ENCODE measurements at places on chromosomes 4 and X.
A peak's percentile ranks its signal among the peaks of the same experiment; 100 is the strongest.

DNA sequence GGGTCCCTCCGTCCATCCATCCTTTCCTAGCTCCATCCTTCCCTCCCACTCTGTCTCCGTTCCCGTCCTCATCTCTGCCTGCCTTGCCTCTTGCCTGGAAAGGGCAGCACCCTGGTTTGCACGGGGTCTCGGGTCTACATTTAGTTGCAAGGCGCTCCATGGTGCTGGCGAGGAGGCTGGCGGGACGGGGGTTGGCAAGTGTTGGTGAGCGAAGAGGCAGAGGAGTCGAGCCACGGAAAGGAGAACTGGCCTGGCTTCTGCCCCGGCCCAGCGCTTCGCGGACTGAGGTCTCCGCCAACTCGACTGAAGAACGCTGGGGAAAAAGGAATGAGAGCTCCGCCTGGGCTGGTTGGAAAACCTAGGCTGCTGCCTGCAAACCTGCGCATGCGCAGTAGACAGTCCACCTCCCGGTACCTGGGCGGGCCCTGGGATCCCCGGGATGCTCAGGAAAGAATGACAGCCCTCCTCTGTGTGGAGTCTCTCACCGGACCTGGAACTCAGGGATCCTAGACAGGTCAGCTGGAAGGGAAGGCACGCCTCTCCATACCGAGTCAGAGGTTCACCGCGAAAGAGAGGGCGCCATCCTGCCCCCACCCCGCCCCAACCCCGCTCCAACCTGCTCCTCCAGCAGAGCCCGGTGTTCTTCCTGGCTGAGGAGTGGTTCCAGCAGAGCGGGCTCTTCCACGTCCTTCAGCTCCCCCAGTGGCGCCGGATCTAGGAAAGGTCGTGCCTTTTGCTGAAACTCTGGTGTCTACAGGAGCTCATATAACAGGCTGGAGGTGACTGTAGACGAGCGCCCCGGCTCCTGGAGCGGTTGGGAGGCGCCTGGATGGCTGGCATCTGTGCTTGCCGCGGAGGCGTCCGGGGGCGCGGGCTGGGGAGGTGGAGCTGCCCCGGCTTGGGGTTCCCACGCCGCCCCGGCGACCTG lies 6.0 kb downstream of the FRG2 start:
- DNase-seq = no peak

DNA sequence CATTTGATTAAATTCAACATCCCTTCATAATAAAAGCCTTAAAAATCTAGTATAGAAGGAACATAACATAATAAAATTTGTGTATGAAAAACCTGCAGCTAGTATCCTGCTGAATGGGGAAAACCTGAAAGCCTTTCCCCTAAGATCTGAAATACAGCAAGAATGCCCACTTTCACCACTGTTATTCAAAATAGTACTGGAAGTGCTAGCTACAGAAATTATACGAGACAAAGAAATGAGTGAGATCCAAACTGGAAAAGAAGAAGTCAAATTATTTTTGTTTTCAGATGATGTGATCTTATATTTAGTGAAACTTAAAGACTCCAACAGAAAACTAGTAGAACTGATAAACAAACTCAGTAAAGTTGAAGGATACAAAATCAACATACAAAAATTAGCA lies 152.9 kb downstream of the RTL3 start:
- no peak for DNase-seq

- no peak for DNase-seq
These were observed 177.4 kb upstream of the HS3ST1 start for GRCh38 chr4:11606078-11606477.

DNA sequence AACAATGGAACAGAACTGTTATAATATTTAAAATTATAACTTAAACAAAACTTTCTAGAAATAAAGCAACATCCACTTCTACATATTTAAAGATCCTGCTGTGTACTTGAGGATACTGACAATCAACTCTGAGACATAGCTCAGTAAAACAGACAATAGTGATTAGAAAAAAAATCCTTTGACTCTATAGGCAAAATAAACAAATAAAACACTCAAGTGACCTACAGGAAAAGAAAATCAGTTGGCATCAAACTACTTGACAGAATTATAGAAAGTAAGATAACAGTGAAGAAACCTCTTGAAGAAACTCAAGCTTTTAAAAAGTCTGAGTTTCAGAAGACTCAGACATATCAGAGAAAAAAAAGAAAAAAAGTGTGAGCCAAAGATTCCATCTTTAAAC lies 55.9 kb upstream of the THOC2 start:
- DNase-seq = no peak

DNA sequence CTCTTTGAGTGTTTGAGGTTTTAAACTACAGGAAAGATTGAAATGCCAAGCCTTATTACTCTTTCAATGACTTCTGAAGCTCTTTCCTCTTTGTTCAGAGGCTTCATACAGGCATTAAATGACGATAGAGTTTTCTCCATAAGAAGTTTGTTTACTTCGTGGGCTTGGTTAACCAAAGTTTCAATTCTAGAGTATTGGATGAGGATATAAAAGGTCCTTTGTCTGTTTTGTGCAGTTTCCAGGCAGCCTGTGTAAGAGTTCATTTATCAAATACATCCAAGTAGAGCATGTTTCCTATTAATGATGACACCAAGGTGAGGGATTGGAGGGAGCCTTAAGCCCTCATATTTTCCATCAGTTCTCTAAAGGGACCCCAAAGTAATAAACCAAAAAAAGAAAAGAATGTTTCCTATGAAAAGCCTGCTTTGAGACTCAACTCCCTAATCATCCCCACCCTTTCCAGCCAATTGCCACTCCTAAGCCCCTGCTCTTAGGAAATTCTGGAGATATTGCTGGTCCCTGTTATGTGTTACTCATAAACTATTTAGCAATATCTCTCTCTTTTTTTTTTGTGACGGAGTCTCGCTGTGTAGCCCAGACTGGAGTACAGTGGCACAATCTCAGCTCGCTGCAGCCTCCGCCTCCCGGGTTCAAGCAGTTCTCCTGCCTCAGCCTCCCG lies 106.2 kb upstream of the IL13RA1 start:
- DNase-seq = no peak

DNA sequence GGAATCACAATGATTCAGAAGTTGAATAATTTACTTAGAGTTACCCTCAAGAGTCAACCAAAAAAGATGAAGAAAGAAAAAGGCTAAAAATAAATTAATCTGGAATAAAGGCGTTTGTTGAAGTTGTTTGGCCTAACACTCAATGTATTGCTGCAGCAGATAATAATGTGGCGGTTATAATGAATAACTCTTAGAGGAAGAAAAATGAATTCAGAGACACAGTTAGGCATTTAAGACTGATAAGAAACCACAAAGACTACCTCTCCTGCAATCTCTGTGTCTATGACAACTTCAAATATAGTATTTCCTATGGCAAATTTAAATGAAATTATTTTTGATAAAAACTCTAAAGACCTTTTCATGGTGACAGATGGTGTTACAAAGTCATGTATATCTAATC lies 1369.1 kb upstream of the AGA start:
- no peak for DNase-seq

DNA sequence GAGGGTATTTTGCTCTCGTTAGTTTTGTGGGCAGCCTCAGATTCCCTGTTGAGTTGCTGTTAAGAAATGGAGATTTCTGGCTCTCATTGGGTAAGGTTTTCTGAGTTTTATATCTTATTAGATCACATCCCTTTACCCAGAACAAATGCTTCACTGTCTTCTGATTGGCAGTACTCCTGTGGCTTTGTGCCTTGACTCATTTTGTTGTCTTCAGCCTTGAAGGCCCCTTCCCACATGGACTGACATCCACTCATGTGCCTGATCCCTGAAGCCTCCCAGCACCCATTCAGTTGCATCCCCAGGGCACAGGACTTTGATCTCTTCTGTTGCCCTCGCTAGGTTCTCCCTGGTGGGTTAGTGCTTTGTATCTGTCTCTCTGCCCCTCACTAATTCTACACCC lies 10.4 kb downstream of the MED28 start:
- no peak for DNase-seq

DNA sequence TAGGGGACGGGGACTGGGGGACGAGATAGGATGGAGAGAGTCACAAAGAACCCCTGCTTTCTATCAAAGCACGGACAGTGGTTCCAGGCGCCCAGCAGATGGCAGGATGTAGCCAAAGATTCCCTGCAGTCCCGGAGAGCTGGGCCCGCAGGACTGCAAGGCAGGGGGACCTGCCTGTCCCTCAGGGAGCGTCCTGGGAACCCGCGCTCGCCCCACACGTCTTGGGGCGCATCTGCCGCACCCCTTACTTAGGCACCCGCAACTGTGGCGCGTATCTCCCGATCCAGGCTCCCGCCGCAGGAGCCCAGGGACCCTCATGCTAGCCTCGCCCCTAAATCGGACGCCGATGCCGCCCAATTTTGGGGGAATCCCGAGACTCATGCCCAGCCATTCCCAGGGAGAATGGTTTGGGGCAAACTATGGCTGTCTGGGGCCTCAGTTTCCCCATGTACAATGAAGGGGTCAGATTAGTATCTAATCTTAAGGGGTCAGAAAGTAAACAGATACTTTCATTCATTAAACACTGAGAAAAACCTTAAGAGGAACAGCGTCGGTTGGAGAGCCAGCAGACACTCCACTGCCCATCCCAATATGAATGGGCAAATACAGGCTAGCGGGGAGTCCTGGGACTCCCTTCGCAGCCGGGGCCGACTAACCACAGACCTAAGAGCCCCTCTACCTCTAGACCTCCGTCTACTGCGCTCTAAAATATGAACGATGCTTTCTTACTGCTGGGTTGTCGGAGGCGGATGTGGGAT lies 581 bp upstream of the STK32B start:
- DNase-seq = peak; percentile 37

- no peak for DNase-seq
These were observed 242.9 kb upstream of the GK2 start for GRCh38 chr4:79650794-79651431.

DNA sequence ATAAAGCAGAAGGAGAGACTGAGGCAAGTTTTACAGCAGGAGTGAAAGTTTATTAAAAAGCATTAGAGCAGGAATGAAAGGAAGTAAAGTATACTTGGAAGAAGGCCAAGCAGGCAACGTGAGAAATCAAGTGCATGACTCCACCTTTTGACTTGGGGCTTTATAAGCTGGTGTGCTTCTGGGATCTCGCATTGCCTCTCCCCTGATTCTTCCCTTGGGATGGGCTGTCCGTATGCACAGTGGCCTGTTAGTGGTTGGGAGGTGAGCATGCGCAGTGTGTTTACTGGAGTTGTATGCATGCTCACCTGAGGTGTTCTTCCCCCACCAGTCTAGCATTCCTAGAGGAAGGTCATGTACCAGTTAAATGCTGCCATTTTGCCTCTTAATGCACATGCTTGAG lies 29.1 kb upstream of the C1QTNF7 start:
- DNase-seq = no peak

DNA sequence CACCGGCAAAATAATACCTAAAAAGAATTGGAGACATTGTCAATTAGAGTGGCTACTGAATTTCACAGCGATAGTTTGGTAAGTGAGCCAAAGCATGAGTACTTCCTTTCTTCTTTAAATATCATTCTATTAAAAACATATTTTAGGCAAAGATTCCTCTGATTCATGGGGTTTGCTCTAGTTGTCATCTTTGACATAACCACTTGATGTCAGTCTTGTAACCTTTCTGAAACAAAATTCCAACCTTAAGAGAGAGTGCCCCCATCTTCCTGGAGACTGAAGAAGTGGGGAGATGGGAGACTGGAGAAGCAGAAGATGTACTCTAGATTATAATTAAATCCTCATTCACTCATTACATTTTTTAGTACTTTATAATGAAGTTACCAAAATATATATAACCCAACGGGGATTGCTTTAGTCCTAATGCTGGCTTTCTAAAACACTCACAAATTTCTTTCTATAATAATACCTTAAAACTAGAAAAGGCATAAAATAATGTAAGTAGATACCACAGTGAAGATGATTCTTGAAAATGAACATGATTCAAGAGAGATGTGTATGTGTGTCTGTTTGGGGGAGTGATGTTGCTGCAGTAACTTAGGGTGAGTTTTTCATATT lies 96.4 kb downstream of the EMCN start:
- DNase-seq = no peak

GRCh38 chr4:164613792-164614191 lies 140.1 kb upstream of the SMIM31 start:
- DNase-seq = no peak

DNA sequence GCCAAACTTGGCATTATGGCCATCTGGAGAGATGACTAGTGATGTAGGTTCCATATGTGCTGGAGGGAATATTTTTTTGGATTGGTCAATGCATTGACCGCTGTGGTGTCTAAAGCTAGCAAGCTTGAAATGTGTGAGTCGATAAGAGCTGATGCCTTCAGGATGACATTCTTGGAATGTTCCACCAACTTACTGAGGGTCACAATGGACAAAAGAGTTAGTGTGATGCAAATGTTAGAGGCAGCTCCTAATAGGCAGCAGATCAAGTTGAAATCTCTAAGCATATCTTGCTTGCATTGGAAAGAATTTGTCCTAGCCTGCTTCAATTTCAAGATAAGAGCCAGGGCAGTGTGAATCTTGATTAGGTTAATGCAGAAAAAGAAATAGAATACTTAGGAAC lies 210.4 kb upstream of the AFF2 start:
- no peak for DNase-seq
